ENCODE measurements at places on chromosomes 3 and 15.

GRCh38 chr15:67050522-67051087, 14.8 kb upstream of the SMAD3 start:
- no peak for DNase-seq

DNA sequence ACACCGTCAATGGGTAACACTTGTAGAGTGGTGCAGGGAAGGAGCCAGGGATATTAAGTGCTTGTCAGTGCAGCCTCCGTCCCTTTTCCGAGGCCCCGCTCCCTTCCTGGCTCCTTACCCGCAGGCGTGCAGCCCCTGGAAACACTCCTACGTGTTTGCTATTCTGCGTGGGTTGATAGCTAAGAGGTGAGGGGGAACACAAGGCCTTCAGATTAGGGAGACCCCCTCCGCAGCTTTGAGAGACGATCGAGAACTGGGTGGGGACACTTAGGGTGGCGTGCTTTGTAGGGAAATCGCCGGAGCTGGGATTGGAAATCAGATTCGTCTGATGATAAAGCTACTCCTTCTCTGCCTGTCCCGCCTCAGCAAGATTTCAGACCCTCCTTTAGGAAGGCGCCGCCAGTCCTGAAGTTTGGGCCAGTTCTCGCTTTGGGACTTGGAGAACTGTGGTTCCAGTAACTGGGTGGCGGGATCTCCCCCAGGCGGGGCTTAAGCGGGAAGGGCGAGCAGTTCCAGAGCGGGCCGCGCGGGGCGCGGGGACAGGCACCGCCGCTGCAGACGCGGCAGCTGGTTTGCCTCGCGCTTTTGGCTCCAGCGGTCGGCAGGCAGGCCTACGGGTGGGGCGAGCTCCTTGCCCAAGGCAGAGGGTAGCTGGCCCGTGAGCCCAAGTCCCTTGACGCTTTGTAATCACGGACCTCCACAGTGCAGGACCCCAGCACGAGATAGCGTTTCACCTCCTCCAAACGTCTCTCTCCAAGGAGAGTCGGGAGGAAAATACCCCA, 8.0 kb upstream of the FAM107A start:
- DNase-seq: peak; percentile 36

DNA sequence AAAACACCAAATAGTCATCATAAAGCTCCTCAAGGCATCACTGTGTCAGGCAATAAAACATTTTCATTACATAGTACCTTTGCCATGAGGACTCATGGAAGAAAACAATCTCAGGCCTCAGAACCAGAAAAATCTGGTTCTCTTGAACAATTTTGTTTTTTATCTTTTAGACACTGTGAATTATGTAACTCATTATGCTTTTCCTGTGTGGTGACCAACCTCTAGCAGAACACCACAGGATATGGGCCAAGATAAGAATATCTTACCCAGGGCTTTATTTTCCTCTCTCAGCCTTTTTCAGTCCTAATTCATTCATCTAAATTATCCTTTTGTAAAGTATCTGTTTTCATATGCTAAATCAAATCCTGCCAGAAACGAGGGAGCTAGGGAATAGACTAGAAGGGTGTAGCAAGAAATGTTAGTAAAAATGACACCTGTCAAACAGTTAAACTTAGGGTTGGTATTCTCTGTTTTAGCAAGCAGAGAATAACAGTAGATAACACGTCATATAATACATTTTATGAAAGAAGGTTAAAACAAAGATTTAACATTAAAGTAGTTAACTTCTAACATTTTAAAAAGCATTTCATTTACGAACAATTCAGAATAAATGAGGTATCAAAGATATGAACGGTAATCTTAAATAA, 111.1 kb downstream of the FBXL22 start:
- DNase-seq: peak; percentile 48

DNA sequence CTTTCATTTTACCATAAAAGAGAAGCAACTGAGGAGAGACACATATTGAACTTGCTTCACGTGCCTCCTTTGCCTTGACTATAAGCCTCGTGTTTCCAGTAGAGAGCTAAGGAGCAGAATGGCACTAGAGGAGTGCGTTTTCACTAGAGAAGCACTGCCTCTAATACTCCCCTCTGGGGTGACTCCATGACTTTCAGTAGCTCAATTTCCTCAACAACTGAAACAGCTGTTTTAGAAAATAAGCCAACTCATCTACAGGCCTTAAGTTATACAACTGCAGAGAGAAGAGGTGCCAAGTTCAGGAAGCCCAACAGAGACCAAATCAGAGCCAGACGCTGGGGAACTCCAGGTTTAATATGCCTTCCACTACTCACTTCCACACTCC, 1.9 kb downstream of the UBP1 start:
- no peak for DNase-seq

GRCh38 chr3:156140001-156140595, 19.7 kb downstream of the KCNAB1 start:
- DNase-seq: no peak

- no peak for DNase-seq
Measured at GRCh38 chr15:74127954-74128784, 2.2 kb upstream of the ISLR2 start.

DNA sequence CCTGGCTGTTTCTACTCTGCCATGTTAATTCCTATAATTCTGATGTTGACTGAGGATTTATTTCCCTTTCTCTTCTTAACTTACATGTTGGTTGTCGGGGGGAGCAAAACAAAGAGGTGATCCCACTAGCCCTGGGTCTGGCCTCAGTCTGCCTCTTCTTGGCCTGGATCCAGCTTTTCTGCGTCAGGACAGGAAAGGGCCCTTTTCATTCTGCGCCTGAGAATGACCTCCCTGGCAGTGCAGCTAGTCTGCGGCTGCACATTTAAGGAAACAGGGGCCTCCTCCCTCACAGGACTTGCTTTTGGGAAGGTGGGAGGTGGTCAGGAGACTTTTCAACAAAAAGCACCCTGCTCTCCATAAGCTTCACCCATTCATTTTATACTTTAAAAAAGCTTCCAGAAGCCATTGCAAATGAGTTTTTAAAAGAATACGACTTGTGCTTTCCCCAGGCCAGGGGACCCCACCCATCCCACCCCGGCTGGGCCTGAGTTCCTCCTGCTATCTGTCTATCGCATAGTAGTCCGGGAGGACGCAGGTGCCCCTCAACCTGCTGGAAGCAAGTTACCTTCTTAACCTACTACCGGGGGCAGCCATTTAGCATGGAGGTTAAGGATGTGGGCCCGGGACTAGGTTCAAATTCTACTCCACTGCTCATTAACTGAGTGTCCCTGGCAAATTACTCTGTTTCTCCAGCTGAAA, 21.3 kb upstream of the EHD4 start:
- no peak for DNase-seq

GRCh38 chr3:158683230-158683962, 10.9 kb upstream of the LXN start:
- no peak for DNase-seq

- no peak for DNase-seq
Measured at GRCh38 chr3:94071713-94072284, 8.9 kb downstream of the NSUN3 start.

DNA sequence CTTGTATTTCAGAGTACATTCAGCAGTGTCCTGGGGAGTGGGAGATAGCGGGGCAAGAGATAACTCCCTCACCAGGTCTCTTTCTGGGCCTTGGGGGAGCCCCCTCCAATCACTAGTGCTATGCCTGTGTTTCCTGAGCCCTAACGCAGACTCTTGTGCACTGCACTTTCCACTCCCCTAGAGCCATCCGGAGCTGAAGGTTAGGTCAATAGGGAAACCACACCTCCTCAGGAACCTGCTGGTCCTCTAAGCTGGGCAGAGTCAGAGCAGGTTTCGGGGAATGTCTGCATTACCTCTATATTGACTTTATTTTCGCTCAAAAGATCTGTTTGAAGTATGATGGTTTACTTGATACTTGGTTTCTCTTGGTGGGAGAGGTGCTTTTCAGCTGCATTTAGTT, 617.0 kb upstream of the ROBO1 start:
- no peak for DNase-seq

DNA sequence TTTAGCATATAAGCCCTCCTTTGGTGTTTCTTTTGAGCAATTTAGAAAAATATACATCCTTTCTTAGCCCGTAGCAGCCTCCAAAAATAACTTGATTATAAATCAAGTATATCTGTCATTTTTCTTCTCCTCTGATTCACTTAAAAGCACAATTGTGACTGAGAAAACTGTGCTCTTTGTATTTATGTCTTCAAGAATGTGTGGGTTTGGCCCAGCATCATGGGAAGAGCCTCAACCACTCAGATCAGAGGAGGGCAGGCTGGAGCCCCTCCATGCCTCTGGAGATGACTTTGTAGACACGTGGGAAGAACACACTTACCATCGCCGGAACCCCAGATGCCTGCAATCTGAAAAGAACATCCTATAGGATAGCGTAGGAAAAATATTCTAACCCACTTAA, 123.8 kb upstream of the FEZF2 start:
- no peak for DNase-seq

DNA sequence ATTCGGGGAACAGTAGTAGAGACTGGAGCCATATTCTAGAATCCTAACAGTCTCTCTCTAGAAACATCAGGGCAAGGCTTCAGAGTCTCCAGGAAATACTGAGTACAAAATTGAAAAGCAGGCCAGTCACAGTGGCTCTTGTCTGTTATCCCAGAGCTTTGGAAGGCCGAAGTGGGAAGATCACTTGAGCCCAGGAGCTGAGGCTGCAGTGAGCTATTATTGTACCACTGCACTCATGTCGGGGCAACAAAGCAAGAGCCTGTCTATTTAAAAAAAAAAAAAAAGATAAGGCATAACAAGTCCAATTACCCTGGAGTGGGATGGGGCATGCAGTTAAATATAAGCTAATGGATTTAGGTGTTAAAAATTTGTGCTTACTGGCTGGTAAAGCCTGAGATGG, 79.0 kb downstream of the SEMA6D start:
- DNase-seq: no peak

- DNase-seq: no peak
Measured at GRCh38 chr15:70383856-70384255, 286.1 kb upstream of the TLE3 start.

- DNase-seq: no peak
Measured at GRCh38 chr3:194806991-194807630, 121.4 kb downstream of the FAM43A start.

GRCh38 chr3:170555329-170555728, 30.5 kb downstream of the SLC7A14 start:
- DNase-seq: no peak

DNA sequence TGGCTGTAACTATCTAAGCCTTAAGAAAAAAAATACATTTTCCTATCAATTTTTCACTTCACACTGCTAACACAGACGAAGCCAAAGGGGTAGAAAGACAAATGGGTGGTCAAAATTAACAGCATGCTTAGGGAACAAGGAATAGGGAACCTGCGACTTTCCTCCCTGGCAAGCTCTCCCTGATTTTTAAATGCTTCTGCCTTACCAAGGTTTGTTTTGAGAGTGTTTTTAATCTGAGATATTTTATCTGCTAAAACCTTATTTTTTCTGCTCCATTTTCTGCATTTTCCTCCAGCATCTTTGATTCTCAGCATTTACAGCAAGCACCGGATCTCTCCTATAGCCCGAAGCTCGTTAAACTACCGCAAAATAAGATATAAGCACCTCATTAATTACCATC, 214.4 kb downstream of the RORA start:
- no peak for DNase-seq

- no peak for DNase-seq
Measured at GRCh38 chr3:129473769-129474152, 33.7 kb downstream of the IFT122 start.

- DNase-seq: no peak
Measured at GRCh38 chr3:116981089-116981488, 271.5 kb downstream of the TUSC7 start.

GRCh38 chr3:167166594-167167253, 213.4 kb downstream of the ZBBX start:
- DNase-seq: no peak

DNA sequence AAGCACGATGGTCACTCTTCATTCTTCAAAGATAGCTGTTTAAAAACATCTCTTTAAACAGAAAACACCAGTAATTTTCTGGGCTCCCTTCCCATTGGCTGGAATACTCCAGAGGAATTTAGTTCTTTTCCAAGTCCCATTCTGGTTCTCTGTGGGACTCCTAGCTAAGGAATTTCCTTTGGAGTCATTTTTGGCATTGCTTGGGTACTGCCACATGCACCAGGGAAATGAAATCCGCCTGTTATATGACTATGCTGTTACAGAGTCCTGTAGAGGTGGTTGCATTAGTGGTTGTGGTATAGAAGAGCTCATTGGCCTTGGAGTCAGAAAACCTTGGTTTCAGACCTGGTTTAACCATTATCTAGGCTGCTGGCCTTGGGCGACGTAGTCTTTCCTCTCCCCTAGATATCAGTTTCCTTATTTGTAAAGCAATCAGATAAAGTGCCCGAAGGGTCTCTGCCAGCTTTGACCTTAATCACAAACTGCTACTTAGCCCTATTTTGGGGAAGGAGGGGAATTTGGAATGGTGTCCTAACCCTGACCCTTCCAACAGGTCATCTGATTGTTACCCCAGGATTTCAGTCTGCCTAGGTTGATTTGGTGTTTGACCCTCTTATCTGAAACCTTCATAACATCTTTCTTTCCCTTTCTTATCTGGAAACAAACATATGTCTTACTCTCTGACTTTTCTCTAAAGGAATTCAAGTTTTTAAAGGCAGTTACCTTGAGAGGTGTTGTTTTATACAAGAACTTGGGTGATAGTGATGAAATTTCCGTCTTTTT, 13.4 kb downstream of the RTP1 start:
- no peak for DNase-seq

DNA sequence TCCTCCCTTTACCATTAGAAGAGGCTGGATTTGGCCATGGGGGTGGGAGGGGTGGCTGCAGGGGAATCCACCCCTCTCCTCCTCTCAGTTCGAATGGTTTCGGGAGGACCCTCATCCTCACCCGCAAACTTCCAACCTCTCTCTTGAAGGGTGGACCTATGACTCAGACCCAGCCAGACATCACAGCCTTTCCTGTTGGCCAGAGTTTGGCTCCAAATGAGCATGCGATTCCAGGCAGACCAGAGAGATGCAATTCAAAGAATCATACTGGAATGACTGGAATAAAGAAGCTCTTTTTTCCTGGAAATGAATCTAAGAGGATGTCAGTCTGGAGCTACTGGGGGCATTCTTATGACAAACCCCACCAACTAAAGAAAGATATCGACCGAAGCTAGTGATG, 516.7 kb upstream of the MDFIC2 start:
- DNase-seq: no peak

Data from CD4-positive, alpha-beta T cell treated with Interleukin-15 for 4 hours (primary cell).